Nephron progenitor cell (in vitro differentiated cells): ENCODE measurements at places on chromosomes 7 and 10.
A peak's percentile ranks its signal among the peaks of the same experiment; 100 is the strongest.

DNA sequence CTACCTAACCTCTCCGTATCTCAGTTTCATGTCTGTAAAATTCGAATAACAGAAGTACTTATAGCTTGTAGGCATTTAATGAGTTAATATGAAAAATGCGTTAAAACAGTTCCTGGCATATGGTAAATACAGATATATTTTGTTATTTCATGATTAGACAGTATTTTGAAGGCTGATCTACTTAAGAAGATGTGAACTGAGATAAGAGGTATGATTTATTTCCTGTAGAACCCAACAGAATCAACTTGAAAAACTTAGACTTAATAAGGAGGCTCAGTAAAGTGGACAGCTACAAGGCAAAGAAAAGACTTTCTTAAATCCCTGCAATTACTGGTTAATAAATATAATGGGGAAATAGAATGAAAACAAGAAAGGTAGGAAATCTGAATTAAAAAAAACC, 103.3 kb downstream of the FANK1 start:
- no peak for DNase-seq

DNA sequence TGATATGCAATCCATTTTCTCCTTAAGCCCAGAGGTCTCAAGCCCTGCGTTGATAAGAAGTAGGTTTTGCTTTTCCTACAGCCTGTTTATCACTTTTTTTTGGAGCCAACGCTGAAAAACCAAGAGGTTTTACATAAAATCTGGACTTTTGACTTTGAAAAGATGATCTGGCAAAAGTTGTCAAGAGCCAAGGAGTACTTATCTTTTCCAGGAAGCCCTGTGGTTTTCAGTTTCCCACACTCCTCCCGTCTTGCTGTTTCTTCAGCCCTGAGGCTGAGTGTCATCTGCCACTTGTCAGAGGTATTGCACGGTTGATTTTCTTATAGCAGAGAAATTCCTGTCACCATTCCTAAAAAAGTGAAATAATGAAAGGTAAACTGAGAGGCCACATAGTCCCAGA, 108.7 kb downstream of the TYW1 start:
- DNase-seq: no peak

DNA sequence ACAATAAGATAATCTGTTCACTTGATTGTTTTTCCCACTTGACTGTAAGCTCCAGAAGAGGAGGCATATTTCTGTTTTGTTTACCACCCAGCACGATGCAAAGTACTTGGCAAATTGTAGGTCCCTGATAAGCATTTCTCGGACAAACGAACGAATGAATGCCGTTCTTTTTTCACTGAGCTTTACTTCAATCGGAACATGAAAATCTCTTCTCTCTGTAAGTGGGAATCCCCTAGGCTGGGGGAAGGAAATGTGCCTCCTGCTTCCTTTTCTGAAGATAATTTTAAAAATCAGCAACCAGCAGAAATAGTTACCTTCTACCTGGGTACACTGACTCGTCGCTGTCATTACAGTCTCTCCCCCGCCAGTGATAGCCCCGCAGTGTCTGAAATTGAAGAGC, 102.9 kb downstream of the AOAH start:
- DNase-seq: no peak

GRCh38 chr7:7553386-7553785, 13.3 kb upstream of the MIOS start:
- no peak for DNase-seq

DNA sequence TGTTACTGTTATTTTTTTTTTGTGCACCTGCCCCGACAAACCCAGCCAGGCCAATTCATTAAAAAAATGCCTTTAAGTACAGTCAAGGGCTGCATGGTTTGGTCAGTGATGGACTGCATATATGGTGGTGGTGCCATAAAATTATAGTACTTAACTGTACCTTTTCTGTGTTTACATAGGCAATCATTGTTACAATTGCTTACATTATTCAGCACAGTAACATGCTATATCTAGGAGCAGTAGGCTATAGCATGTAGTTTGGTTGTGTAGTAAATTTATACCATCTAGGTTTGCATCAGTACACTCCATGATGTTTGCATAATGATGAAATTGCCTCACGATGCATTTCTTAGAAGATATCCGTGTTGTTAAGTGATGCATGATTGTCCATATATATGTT, 58.0 kb downstream of the STK31 start:
- no peak for DNase-seq

GRCh38 chr7:110898516-110898915, 192.4 kb upstream of the LRRN3 start:
- DNase-seq: no peak

GRCh38 chr7:27110186-27111031, 7.9 kb upstream of the HOXA2 start:
- peak; percentile 96 for DNase-seq

DNA sequence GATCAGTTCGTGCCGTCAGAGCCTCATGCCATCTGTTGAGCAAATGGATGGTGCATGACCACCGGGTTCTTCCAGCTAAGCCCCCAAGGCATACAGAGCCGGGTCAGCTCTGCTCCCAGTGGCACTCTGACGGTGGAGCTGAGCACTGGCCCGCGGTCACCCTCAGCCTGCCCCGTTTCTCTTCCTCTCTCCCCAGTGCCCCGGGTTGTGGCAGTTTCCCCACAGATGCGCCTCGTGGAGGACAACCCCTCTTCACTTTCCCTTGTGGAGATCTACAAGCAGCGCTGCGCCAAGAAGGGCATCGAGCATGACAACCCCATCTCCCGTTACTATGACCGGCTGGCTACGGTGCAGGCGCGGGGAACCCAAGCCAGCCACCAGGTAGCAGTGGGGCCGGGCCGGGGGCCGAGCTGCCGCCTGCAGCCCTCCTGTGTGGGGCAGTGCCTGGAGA, 129.9 kb downstream of the TRRAP start:
- no peak for DNase-seq

DNA sequence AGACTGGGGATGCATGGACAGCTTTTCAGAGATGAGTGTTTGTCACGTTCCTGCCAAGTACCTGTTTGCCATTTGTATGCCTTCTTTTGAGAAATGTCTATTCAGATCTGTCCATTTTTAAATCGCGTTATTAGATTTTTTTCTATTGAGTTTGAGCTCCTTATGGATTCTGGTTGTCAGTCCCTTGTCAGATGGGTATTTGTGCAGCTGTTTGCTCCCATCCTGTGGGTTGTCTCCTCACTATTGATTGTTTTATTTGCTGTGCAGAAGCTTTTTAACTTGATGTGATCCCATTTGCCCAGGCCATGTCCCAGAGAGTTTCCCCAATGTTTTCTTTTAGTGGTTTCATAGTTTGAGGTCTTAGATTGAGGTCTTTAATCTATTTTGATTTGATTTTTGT, 5.5 kb upstream of the PRKAR1B start:
- no peak for DNase-seq

DNA sequence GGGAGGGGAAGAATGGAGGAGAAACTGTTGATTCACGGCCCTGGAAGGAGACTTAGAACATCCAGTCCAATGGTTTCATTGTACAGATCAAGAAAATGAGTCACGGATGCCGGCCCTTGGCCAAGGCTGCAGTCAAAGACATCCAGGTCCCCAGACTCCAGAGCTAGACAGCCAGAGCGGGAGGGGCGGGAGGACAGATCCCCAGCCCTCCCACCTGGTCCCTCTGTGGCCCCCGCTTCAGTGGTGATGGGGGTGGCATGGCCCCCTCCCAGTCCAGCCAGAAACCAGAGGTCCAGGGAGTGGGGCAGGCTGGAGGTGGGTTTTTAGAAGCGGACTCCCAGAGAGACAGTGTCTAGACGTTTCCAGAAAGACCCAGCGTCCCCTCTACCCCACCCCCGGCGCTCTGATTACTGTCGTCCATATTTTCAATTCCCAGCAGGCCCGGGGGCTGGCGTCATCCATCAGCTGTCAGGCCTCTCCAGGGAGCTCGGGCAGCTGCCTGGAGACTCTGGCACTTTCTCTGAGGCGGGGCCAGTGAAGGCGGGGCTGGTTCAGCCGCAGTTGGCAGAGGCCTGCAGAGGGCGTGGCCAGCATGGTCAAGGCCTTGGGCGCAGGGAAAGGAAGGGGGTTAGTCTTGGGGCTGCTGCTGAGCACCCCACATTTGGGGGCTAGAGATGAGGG, 8.0 kb upstream of the HSPB1 start:
- DNase-seq: peak; percentile 79

DNA sequence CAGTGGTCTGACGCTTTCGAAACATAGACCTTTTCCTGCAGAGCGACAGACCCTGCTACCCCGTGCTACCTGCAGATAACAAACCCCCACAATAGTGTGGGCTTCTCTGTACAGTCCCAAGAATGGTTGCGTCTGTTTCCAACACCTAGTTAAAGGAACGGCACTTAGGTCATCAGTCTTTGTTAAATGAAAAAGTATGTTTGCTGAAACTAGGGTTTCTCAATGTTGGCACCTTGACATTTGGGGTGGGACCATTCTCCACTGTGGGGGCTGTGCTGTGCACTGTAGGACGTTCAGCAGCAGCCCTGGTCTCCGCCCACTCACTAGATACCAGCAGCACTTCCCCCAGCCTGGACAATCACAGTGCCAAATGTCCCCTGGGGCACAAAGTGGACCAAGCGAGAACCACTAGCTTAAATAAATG, 13.7 kb downstream of the TECTB start:
- no peak for DNase-seq

DNA sequence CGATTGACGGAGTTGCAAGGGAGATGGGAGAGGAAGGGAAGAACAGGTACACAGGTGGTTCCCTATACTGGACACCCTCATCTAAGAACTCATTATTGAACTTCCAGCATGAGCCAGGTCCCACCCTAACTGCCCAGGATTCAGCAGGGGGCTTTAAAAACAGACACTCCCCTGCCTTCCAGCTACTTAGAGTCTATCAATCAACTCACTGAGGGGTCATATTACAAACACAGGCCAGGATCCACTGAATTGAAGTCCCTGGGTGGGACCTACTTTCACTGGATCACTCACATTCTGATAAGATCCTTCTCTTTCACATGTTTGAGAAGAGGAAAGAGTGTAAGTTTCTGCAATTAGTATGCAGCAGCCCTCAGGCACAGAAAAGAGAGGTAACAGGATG, 92.8 kb downstream of the ITGA8 start:
- DNase-seq: no peak

DNA sequence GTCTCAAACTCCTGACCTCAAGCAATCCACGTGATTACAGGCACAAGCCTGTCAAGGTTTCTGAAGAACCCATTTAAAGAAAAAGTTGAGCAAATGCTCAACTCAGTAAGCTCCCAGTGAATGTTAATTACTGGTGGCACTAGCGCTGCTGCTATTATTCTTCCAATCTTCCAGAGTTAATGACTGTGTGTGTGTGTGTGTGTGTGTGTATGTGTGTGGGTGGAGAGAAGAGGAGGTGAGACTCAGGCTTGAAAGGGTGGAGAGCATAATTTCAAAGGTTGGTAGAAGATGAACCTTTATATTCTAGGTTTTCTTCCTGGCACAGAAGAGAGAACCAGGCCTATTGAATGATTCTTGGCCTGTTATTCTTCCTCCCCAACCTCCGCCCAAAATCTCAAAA, 11.6 kb upstream of the NPVF start:
- DNase-seq: no peak

DNA sequence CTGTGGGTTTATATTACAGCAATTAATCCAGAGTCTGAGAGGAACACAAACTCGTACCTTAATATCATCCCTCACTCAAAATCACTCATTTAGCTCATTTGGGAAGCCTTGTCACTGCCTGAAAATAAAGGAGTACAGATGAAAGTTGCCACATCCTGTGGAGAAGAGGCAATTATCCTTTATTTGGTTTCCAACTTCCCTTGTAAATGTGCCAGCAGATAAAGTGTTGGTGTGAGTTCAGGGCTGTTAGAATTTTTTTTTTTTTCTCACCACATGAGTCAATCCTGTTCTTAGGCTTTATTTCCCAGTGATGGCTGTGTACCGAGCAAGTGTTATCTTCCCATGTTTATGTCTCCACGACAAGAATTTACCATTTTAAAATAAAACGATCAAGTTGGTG, 99.0 kb upstream of the SMIM30 start:
- no peak for DNase-seq

DNA sequence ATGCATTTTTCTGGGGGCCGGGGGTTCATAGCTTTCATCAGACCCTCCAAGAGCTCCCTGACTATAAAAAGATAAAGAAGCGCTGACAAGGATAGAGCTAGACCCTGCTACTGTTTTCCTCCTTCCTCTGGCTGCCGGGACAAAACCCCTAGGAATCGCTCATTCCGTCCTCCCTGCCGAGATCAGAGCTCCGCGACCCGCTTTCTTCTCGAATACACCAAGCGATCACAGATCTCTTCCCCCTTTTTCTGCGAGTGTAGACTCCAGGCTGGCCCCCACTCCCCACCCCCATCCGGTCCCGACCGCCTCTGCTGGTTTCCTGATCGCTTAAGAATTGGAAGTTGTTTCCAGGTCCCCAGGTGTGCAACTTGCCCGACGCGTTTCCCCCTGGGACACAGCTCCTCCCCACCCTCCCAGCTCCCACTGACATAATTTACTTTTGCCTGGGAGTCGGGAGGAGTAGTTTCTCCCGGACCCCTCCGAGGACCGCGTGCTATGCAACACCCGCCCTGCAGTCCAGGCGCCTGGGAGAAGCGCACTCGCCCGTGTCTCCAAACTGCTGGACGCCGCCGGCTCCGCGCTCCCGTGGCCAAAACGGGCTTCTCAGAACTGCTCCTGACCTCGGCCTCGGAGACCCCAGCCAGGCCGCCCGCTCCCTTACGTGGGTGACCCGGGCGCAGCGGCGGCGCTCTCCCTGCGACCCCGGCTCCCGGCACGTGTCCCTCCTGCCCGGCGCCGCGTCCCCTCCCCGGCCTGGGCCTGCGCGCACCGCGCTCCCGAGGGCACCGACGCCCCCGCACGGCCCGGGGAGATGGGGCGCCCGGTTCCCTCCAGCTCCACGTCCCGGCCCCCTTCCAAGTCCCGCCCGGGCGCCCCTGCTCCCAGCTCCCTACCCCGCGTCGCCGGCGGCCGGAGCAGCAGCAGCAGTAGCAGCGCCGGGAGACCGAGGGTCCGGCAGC, 552 bp downstream of the IL15RA start:
- DNase-seq: peak; percentile 68

GRCh38 chr7:74345970-74346369, 56.8 kb downstream of the CLIP2 start:
- DNase-seq: no peak

GRCh38 chr7:157573244-157573643, 236.4 kb downstream of the DNAJB6 start:
- DNase-seq: no peak

DNA sequence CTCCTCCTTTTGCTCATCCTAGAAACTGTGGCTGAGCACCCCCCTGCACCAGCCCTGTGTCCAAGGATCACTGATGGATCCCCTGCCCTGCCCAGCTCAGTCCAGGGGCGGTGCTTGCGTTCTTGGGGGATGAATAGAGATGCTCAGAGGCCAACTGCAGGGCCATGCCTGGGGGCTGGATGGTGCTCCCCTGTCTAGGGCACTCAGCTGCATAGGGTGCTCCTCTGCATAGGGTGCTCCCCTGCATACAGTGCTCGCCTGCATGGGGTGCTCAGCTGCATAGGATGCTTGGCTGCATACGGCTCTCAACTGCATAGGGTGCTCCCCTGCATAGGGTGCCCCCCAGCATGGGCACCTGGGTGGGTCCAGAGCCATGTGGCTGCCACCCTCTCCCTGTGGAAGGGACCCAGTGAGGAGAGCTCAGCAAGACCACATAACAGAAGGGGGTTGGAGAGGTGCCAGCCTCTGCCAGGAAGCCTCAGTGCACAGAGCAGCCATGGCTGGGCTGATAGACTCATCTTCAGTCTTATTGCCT, 95.0 kb downstream of the BMS1 start:
- no peak for DNase-seq

- no peak for DNase-seq
Observed at GRCh38 chr10:118882741-118883140, 128.0 kb upstream of the CACUL1 start.

GRCh38 chr10:30985512-30985911, 46.2 kb downstream of the ZNF438 start:
- no peak for DNase-seq

GRCh38 chr10:66244953-66245352, 680.9 kb upstream of the LRRTM3 start:
- DNase-seq: no peak
